ENCODE measurements at places on chromosomes 1 and 21.

- no peak for DNase-seq
Measured at GRCh38 chr1:230293390-230293700, 132.8 kb downstream of the PGBD5 start.

GRCh38 chr21:44074315-44074958, 32.8 kb upstream of the PWP2 start:
- DNase-seq, result no peak

DNA sequence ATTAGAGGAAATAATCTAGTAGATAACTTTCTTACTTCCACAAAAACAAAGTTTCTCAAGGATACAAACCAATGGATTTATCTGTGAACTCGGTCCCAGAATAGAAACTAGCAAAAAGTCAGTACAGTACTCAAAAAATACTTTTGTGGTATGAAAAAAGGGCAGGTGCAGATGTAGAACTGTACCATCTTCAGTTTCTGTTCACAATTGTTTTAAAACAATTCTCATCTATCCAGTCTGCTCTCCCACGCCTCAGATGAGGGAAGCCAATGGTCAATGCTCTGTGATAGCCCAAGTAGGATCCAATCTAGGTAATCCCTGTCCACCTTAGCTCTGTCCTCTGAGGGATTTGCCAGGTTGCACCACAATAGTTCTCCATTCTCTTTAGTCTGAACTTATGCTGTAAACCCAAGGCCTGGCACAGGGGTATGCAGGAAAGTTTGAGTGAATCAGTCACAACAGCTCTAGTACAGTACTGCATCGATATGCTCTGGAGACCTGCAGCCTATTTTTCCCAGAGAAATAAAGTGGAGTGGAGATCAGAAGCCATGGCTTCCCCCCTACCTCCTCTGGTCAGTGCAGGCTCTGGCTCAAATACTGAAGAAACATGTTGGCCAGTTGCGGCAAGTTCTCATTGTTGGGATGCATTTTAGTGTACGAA, 1.4 kb downstream of the KTI12 start:
- DNase-seq, result no peak

DNA sequence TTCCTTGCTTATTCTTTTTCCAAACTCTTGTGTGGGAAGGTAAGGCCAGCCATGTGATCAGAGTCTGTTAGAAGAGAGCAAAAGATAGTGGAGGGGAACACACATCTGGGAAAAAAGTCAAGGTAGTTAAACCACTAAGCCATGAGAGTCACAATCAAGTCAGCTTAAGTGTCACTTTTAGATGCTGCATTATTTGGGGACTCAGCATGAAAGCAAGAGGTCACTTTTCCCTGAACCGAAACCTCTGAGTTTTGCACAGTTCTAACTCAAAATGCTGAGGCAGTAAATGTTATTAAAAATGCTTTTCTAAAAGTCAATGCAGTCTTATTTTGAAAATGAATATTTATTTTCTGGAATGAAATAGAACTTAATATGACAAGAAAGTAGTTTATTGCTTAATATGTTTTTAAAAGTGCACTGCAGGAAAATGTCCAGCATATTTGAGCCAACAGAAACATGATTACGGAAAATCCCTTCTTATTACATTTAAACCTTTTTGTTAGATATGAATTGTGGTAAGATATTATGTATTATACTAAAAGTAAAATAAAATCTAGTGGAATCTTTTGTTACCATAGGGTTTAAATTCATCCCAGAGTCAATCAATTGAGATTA, 69.3 kb downstream of the RBM11 start:
- no peak for DNase-seq

DNA sequence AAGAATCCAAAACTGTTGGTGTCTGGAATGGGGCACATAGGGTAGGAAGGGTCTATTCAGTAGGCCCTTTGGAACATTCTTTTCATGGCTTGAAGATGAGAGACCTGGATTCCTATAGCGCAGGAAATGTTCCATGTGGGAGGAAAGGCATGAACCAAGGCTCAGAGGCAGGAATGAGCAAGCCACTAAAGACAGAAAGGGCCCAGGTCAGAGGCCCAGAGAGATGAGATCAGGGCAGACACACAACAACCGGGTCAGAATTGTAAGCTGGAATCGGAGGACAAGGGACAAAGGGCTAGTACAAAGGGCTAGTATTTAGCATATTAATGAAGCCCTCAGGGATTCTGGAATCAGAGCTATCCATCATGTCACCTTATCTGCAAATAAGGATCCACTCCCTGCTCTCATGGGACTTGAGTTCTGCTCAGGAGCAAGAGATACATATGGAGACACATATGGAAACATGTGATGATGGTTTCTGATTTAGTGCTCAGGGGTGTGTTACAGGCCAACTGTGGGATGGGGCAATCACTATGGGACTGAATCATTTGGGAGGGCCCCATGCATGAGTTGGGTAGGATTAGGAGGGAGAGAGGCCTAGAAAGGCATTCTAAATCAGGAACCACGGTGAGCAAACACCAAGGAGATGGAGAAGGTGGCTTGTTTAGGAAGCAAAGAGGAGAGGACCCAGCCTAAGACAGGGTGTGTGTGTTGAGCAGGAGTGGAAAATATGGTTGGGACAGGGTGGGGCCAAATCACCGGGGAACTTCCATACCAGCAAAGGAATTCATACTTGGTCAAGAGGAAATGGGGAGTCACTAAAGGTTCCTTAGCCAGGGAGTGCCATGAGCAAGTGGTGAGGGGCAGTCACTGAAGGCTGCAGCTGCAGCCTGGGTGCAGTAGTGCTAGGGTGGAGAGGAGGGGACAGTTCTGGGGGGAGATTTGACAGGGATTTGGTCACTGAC, 8.6 kb downstream of the NECTIN4 start:
- no peak for DNase-seq

DNA sequence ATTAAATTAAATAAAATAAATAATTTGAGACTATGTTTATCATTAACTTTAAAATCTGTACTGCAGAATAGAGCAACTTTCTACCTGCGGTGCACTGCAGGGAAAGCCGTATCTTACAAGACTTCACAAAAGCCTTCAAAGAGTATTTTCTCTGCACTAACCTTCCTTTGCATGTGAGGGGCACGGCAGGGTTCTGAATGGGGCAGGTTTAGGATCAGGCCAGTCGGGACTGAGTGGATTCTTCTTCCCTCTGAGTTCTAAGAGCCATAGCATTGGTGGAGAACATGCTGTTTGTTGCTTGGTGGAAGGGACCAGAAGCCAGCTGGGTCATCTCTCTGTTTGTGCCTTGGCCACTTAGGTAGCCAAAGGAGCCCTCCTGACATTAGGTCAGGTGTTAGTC, 55.2 kb upstream of the LGALS8 start:
- DNase-seq, result no peak

- DNase-seq, result no peak
Measured at GRCh38 chr1:16905868-16906702, 10.3 kb downstream of the RNU1-2 start.
